ENCODE measurements at places on chromosomes 1 and 21. TPM values are rescaled to one million over a fixed set of nuclear protein-coding genes. Genes with fewer than 3 reads are reported as not detected.

The ADORA1 gene
- 5.0 TPM for total RNA-seq

The LCE2A gene
- total RNA-seq: not detected

The MATN1 gene
- under 0.01 TPM for total RNA-seq

The LCE1F gene
- total RNA-seq: not detected

The TEDDM1 gene
- total RNA-seq: not detected

The IFI44 gene
- 3.3 TPM for total RNA-seq
